ENCODE measurements at places on chromosomes 5 and 9. TPM values are rescaled to one million over a fixed set of nuclear protein-coding genes. Genes with fewer than 3 reads are reported as not detected.
A peak's percentile ranks its signal among the peaks of the same experiment; 100 is the strongest.

DNA sequence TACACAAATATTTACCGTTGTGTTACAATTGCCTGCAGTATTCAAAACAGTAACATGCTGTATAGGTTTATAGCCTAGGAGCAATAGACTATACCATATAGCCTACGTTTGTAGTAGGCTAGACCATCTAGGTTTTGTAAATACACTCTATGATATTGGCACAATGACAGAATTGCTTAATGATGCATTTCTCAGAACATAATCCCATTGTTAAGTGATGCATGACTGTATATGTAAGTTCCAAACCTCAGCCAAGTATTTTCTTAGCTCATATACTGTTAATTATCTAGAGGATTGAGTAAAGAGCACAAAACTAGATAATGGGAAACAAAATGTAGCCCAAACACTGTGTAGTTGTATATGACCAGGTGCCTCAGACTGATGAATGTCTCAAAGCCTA lies 220.1 kb downstream of the ANXA1 start:
- no peaks in the 10 kb centered on the region for H3K4me1 ChIP-seq
- no peak overlapping the region for H3K27ac ChIP-seq
- H3K27me3 ChIP-seq: peaks cover 10% of the 10 kb centered on the region
- no peak for DNase-seq

DNA sequence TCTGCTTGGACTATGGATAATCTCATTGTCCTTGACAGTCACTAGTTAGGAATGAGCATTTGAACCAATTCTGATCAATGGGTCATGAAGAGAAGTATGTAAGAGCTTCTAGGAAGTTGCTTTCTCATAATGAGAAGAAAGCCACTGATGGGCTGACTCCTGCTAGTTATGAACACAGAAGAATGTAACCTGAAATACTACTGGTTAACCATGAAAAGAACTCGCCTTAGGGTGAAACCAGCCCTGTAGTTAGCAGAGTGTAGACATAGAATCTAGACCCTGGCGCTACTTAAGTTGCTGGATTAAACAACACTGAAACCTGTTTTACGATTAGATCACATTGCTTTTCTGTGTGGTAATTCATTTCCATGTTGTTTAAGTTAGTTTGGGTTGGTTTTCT lies 26.6 kb downstream of the SLF1 start:
- H3K27me3 ChIP-seq: no peaks in the 10 kb centered on the region
- no peak overlapping the region for H3K27ac ChIP-seq
- no peak overlapping the region for H3K4me3 ChIP-seq
- H3K4me1 ChIP-seq: no peaks in the 10 kb centered on the region
- no peak for DNase-seq

DNA sequence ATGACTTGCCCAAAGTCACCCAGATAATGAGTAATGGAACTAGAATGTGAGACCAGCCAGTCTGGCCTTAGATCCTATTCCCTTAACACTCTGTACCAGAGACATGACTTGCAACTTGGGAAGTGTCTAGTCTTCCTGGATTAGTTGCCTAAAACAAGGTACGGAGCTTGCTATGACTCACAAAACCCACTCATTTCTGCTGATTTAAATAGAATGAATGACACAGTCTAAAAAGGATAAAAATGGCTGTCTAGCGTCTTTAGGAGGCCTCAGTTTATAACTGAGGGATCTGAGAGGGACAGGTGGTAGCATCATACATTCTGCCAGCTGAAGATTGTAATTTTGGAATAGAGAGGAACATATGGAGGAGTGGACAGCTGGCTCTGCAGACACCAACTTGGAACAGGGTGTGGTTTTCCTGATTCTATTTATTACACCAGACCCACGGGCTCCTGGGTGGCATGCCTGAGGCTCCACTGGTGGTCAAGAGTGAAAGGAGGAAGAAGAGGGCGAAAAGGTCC lies 62.7 kb downstream of the ABLIM3 start:
- no peaks in the 10 kb centered on the region for H3K27me3 ChIP-seq
- H3K27ac ChIP-seq: no peak overlapping the region
- no peak overlapping the region for H3K4me3 ChIP-seq
- DNase-seq: no peak

- no peak for DNase-seq
- H3K27me3 ChIP-seq: peaks cover 23% of the 10 kb centered on the region
- no peaks in the 10 kb centered on the region for H3K36me3 ChIP-seq
These were observed 278.3 kb upstream of the PCSK5 start for GRCh38 chr9:75612205-75612604.

DNA sequence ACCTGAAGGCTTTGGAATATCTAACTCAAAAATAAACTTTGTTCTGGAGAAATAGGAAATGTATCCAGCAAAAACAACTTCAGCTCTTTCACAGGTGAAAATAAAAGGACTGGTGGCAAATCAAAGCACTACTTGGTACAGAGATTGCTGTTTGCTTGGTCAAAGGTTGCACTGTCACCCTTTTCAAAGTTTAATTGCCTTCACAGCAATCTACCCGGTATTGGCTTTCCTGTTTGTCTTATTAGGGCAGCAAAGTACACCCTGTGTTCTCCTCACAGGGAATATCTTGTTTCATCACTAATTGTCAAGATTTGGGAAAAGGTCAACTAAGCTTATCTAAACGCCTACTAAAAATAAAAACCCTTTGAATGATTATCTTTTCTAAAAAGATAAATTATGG lies 214.1 kb upstream of the ADCY2 start:
- H3K4me3 ChIP-seq: no peak overlapping the region
- DNase-seq: no peak
- H3K4me1 ChIP-seq: no peaks in the 10 kb centered on the region
- peaks cover 13% of the 10 kb centered on the region for H3K27me3 ChIP-seq
- no peaks in the 10 kb centered on the region for H3K36me3 ChIP-seq

DNA sequence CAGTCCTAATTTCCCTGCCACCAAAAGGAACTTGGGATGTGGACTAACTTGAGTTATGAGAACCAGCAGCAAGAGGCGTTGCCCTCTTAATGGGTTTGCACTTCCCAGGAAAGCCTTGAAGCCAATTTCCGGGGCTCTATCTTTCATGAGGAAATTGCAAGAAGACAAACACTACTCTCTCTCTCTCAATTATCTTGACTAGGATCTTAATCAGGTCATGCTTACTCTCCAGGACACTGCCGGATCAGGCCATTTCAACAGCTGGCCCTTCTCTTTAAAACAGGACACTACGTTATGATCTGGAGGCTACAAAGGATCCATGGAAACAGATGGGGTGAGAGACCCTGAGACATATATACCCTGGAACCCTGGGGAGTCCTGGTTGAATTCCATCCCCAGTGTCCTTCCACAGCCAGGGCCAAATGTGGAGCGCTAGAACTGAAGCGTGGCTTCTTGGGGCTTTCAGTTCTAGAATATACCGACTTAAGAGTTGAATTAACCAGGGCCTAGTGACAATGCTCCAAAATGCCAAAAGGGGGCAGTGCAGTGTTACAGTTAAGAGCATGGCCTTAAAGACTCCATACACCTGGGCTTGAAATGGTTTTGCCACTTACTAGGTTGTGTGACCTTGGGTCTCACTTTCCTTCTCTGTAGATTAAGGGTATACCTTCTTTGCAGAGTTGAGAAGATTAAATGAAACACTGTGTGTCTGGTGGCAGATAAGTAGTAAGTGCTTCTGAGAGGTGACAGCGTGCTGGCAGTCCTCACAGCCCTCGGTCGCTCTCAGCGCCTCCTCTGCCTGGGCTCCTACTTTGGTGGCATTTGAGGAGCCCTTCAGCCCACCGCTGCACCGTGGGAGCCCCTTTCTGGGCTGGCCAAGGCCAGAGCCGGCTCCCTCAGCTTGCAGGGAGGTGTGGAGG lies 21.1 kb downstream of the FAM219A start:
- DNase-seq: no peak
- no peak overlapping the region for H3K27ac ChIP-seq
- no peaks in the 10 kb centered on the region for H3K27me3 ChIP-seq
- peaks cover 7% of the 10 kb centered on the region for H3K36me3 ChIP-seq
- no peak overlapping the region for H3K4me3 ChIP-seq
- H3K4me1 ChIP-seq: peaks cover 16% of the 10 kb centered on the region

DNA sequence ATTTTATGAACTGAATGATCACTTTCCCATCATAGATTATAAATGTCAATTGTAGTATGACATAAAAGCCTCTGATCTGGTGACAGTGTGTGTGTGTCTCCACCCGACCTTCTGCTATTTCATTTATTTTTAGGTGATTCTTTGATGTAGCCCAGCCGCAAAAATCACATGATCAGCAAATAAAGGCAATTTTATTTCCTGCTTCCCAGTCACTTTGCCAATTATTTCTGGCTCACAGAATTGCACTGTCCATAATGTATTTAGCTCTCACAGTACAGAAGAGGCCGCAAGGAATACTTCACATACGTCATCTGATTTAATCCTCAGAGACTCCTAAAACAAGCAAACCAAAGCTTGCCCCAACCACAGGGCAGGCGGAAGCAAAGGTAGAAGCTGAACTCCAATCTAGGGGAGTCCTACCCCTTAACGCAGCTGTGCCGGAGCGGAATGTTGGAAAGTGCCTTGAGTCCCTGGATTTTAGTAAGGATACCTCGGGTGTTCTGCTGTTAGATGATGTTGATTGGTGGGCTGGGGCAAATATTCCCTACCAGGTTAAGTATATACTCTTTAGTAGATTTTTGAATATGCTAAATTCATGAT lies 384.0 kb upstream of the IRX4 start:
- no peak overlapping the region for H3K4me3 ChIP-seq
- H3K27me3 ChIP-seq: peaks cover 9% of the 10 kb centered on the region
- no peaks in the 10 kb centered on the region for H3K4me1 ChIP-seq
- no peaks in the 10 kb centered on the region for H3K36me3 ChIP-seq
- DNase-seq: no peak
- H3K27ac ChIP-seq: no peak overlapping the region

- peaks cover 24% of the 10 kb centered on the region for H3K4me1 ChIP-seq
- no peaks in the 10 kb centered on the region for H3K27me3 ChIP-seq
- no peak overlapping the region for H3K4me3 ChIP-seq
These were observed 450.9 kb upstream of the ZNF608 start for GRCh38 chr5:125197321-125197720.

DNA sequence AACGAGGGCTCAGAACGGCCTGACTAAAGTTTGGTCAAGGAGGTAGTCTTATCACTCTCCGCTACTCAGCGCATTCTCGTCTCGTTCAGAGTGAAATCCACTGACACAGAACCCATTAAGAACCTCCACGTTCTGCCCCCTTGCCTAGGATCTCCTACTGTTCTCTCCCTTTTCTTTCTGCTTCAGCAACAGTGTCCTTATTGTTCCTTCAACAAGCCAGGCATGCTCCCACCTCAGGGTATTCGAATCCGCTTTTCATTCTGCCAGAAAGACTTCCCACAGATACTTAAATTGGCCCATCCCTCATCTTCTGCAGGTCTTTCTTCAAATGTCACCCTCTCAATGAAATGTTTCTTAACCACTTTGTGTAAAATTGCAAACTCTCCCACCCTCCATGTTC lies 4.3 kb upstream of the ZNF354C start:
- peaks cover 2% of the 10 kb centered on the region for H3K36me3 ChIP-seq
- no peak overlapping the region for H3K27ac ChIP-seq
- DNase-seq: no peak
- H3K4me3 ChIP-seq: no peak overlapping the region

- H3K36me3 ChIP-seq: no peaks in the 10 kb centered on the region
- DNase-seq: no peak
- no peak overlapping the region for H3K4me3 ChIP-seq
- no peaks in the 10 kb centered on the region for H3K27me3 ChIP-seq
These were observed 15.3 kb upstream of the CD180 start for GRCh38 chr5:67211926-67212325.

GRCh38 chr9:105507096-105507790 lies 50.7 kb upstream of the FKTN start:
- no peak overlapping the region for H3K27ac ChIP-seq
- no peak overlapping the region for H3K4me3 ChIP-seq
- H3K4me1 ChIP-seq: peaks cover 14% of the 10 kb centered on the region

DNA sequence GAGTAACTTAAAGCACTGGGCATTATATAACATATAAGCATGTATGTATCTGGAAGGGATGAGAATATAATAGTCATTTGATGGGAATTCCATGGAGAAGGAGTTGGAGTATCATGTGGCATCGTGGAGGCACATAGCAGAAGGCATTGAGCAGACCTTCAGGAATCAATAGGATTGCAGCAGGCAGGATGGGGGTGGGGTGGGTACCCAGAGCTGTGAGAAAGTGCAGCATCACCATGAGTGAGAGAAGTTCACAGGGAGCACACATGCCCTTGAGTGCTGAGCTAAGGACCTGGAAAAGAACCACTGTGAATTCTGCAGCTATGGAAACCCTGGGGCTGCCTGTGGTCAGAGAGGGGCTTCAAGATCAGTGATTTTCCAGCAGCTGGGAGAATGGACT lies 57.3 kb downstream of the MED10 start:
- no peaks in the 10 kb centered on the region for H3K36me3 ChIP-seq
- H3K4me1 ChIP-seq: no peaks in the 10 kb centered on the region
- peaks cover 2% of the 10 kb centered on the region for H3K27me3 ChIP-seq
- H3K4me3 ChIP-seq: no peak overlapping the region
- H3K27ac ChIP-seq: no peak overlapping the region
- DNase-seq: no peak

DNA sequence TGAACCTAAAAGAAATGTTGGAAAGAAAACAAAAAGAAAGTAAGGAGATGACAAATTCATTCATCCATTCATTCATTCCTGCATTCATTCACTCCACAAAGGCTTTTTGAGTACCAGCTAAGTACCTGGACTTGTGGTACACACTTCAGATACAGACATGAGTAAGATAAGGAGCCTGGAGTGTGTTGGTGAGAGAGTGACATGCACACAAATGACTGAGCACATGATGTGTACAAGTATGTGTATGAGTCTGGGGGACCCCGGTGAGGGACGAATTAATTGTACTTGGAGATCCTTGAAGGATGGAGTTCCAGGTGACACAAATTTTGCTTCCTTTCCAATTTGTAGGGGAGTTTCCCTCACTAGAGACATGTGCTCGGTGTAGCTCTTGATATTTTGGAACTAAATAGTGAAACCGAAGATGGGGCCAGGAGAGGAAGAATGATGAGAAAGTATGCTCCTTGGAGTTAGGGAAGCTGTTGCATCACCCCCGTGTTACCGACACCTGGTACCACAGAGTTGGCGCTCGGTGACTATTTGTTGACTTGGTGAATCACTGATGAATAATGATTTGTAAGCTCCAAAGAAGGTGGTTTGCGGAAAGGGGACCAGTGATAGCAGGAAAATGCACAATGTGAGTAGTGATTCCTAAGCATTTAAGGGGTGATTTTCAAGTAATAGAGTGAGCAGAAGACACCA lies 509.8 kb downstream of the CCDC171 start:
- H3K36me3 ChIP-seq: peaks cover 1% of the 10 kb centered on the region
- peaks cover 17% of the 10 kb centered on the region for H3K4me1 ChIP-seq
- H3K27ac ChIP-seq: no peak overlapping the region
- no peak for DNase-seq
- H3K4me3 ChIP-seq: no peak overlapping the region

- DNase-seq: peak; percentile 94
- peaks cover 56% of the 10 kb centered on the region for H3K27me3 ChIP-seq
- peak overlapping the region; percentile 77 for H3K4me3 ChIP-seq
- H3K27ac ChIP-seq: no peak overlapping the region
- H3K36me3 ChIP-seq: peaks cover 4% of the 10 kb centered on the region
These were observed 44.3 kb upstream of the BICD2 start for GRCh38 chr9:92808726-92809451.

Gene CATSPER3
- 0.39 TPM for total RNA-seq

Gene LTC4S
- total RNA-seq: 1.7 TPM

Gene DMRT3
- not detected for total RNA-seq

Gene BTNL8
- total RNA-seq: not detected

Gene FAM151B
- total RNA-seq: 5.7 TPM

Gene PCDHGC3
- total RNA-seq: 90.8 TPM

Gene KCNT1
- not detected for total RNA-seq

Gene CYLC2
- total RNA-seq: not detected

Gene CMYA5
- 0.60 TPM for total RNA-seq

Gene KCTD16
- total RNA-seq: 1.5 TPM

Gene TRPM3
- not detected for total RNA-seq

Gene PTGES
- total RNA-seq: 3.3 TPM

Gene PRRX2
- 4.9 TPM for total RNA-seq

Gene FOXD4L6
- not detected for total RNA-seq

All from chondrocyte (in vitro differentiated cells).